Hematopoietic multipotent progenitor cell treated with erythropoietin and hydrocortisone succinate and interleukin-3 and kit ligand, for 8 days (in vitro differentiated cells): ENCODE measurements at places on chromosomes 1 and 21.
A peak's percentile ranks its signal among the peaks of the same experiment; 100 is the strongest.

- no peak for DNase-seq
These were observed 30.1 kb downstream of the CDKN2C start for GRCh38 chr1:51000160-51000559.

DNA sequence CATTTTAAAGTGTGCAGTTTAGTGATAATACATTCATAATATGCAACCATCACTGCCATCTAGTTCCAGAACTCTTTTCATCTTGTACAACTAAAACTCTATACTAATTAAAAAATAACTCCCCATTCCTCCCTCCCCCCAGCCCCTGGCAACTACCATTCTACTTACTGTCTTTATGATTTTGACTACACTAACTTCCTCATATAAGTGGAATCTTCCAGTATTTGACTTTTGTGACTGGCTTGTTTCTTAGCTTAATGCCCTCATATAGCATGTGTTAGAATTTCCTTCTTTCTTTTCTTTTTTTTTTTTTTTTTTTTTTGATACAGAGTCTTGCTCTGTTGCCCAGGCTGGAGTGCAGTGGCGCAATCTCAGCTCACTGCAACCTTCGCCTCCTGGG lies 1.4 kb upstream of the NVL start:
- no peak for DNase-seq

GRCh38 chr1:213868482-213868881 lies 119.3 kb upstream of the PROX1 start:
- no peak for DNase-seq

DNA sequence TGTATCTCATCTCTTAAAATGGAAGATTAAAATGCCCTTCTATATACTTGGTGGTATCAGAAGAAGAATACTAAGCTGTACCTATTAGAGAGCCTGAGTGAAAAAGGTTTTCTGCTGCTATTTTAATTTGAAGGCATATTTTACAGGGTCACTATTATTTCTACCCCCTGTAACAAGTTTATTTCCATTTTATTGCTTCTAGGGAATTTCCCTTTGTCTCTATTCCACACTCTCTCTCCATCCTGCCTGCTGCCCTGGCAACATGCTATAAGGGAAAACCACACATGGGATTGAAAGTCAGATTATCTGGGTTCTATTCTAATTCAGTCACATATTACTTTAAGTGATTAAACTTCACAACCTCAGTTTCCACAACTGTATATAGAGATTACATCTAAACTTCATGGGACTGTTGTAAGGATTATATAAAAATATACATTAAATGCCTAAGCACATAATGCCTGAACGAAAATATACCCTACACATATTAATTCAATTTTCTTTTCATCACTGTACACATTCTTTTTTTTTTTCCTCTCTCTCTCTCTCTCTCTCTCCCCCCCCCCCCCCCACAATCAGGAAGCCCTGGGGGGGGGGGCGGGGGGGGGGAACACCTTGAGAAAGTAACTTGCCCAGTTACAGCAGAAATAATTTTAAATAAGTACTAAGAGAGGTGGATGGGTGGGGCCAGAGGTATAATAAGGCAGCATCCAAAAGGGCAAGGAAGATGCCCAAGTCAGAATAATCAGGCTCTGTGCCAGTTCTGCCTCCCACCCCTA lies 51.5 kb downstream of the LUZP1 start:
- DNase-seq, result no peak

DNA sequence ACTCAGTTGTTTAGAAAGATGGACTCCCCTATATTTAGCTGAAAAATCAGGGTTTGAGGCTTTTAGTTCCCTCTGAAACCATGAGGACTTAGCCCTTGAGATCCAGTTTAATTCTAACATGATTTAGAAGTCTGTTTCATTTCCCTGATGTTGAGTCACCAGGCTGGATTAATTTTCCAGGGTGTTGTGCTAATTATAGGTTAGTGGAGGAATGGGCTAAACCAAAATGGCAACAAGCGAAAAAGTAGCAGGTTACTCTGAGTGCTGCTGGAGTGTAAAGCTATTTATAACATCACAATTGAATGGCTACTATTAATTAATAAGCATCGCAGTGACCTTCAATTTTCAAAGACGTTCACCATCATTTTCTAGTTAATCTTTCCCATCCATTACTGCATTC lies 15.5 kb upstream of the USP24 start:
- DNase-seq, result no peak

DNA sequence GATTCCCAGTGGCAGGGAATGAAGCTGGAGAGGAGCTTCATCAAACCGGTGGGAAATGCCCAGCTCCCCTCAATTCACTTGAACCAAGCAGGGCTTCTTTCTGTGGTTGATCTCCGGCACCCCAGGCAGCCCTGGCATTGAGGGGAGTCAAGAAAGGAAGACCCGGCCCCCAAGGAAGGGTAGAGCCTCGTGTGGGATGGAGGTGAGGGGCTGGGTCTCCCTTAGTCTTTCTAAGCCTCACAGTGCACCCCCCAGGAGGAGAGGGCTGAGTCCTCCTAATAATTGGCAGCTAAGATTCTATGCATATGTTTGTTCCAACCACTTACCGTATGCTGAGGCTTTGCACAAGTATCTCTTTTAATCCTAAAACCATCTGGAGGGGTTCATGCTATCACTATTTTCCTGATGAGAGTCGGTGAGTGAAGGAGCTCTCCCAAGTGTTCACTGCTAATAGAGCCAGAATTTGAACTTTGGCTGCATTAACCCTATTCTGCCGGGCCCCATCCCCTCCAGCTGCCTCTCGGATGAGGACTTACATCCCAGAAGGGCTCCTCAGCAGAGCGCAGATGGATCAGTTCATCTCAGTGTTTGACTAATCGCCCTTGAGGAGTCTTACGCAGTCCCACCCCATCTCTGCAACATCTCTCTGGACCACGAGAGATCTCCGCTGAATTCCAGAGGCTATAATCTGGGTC lies 33.1 kb upstream of the TMEM51 start:
- no peak for DNase-seq

GRCh38 chr21:34078915-34079314 lies 5.5 kb downstream of the MRPS6 start:
- peak; percentile 23 for DNase-seq

GRCh38 chr1:157286646-157287420 lies 148.6 kb upstream of the ETV3 start:
- DNase-seq, result no peak

- DNase-seq, result no peak
These were observed 141.3 kb downstream of the SPATA46 start for GRCh38 chr1:162235241-162235800.

GRCh38 chr21:14675774-14676530 lies 129.8 kb upstream of the SAMSN1 start:
- peak; percentile 48 for DNase-seq

GRCh38 chr1:154745286-154745731 lies 124.8 kb downstream of the KCNN3 start:
- DNase-seq, result no peak

- no peak for DNase-seq
These were observed 27.5 kb downstream of the TMEM51 start for GRCh38 chr1:15180945-15181523.

DNA sequence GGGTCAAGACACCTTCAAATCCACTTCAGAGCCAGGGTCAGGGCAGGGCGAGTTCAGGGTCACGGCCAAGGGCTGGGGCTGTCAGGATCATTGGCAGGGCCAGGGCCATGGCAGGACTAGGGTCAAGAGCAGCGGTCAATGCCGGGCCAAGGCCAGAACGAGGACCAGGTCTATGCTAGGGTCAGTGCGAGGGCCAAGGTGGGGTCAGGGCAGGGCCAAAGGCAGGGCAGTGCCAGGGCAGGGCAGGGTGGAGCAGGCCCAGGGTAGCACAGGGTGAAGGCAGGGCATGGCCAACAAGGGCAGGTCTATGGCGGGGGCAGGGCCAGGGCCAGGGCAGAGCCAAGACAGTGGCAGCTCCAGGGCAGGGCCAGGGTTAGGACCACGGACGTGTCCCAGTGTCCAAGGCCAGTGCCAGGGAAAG lies 154.0 kb downstream of the LIPI start:
- no peak for DNase-seq

- no peak for DNase-seq
These were observed 646.2 kb downstream of the SMYD3 start for GRCh38 chr1:245860657-245861544.

DNA sequence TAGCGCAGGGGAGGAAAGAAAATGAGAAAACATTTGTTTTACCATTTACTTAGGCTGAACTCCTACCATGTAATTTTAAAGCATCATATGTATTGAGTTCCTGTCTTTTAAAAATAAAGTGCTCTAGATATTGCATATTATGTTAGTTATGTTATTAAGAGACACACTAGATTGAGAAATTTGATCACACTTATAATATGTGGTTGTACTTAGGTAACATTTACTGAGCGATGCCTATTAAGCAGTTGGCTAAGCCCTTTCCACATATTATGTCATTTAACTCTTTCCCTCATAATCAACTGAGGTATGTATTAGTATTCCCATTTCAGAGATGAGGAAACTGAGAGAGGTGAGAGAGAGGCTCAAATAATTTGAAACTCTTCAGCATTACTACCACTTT lies 4.5 kb upstream of the LRRC8D start:
- DNase-seq, result no peak

GRCh38 chr1:38185913-38186312 lies 139.3 kb upstream of the POU3F1 start:
- no peak for DNase-seq

GRCh38 chr1:200949626-200950025 lies 54.9 kb downstream of the INAVA start:
- no peak for DNase-seq

DNA sequence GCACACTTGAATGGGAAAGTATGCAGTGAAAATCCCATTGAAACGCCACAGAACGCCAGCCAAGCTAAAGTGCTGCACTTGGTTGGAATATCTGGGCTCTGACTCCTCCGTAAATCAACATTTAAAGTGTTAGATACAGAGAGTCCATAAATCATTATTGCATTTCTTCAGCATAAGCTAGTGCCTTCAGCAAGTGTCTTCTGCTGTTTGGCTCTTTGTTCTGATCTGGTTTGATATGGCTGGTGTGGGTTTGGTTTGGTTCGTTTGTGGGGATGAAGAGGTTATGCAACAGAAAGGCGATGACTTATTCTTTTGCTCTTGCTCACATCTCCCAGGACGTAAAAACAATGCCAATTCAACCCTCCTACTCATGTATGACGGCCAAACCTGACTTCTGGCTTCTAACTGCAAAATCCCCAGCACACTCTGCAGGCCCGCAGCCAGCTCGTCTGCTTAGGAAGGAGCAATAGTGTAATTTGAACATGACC lies 121.8 kb upstream of the ERG start:
- no peak for DNase-seq

DNA sequence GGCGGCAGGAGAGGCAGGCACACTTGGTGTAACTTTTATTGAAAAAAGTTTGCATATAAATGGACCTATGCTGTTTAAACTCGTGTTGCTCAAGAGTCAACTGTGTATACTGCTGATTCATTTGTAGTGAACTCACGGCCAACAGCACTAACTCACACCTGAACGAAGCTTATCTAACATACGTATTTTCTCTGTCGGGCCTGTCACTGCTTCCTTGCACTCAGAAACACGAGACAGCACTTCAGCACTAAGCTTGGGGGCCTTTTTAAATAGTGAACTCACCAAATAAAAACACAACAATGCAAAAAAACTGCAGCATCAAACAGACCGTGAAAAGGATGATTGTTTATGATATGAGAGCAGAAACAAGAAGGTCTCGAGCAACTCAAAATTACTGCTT lies 58.9 kb upstream of the NEK2 start:
- DNase-seq, result no peak

DNA sequence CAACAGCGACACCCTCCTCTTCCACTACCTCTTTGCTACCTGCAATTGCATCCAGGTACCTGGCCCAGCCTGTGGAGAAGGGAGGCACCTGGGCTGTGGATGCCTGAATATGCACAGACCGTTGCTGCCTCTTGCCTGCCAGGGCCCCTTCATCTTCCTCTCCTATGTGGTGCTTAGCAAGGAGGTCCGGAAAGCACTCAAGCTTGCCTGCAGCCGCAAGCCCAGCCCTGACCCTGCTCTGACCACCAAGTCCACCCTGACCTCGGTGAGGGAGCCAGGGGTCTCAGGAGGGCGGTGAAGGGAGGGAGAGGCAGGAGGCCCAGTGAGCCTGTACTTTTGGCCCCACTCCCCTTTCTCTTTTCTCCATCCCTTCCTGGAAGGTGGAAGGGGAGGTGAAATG lies 11.5 kb downstream of the PSRC1 start:
- DNase-seq, result no peak

DNA sequence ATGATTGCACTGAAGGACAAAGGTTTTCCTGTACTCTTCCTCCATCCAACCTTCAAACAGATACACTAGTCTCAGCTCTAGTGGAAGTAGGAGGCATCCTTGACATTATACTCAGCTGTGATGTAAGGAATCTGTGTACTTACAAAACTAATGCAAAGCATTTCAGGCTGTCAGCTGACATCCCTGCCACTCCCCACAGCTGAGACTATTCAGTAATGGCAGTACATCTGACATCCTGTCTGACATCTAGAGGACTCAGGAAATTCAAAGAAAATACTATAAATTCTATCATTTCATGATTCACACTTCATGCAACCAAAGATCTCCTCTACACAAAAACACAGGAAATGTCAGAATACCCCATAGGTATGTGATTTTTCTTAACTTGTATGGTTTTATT lies 325.8 kb downstream of the SMYD3 start:
- no peak for DNase-seq

GRCh38 chr1:155193275-155193990 lies 14.3 kb downstream of the THBS3 start:
- DNase-seq, result peak; percentile 98

DNA sequence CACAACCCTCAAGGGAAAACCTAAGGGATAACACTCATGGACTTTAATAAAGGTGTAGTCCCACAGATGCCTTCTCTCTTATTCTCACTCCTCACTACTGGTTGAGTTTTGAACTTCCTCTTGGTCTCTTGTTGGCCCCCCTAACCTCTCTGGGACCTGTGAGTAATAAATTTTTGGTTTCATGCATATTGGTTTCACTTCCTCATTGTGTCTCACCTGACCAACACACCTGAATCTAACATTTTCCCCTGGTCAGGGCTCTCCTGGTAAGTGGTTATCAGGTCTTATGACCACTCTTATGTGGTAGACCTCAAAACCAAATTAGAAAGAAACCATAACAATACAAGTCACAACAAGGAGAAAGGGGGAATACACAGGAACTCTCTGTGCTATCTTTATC lies 60.5 kb upstream of the PRMT6 start:
- DNase-seq, result no peak

- no peak for DNase-seq
These were observed 226.1 kb downstream of the KCTD3 start for GRCh38 chr1:215793180-215793579.

DNA sequence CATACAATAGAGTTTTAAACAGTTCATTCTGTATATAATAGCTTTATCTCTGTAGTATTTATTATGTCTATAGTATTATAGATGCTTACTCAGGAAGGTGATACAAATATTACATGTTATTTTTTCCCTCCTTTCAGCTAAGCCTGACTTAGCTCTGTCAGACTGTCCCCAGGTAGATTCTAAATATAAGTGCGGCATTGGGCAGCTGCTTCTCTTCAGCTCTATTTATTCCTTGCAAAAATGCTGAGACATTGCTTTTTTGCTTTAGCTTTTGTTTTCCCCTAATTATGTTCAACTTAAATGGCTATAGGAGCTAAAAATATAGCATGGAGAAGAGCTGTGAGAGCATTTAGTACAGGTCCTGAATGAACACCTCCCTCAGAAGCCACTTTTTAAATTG lies 203.2 kb upstream of the BEND5 start:
- no peak for DNase-seq
